ENCODE measurements at places on chromosomes 3 and 15. TPM values are rescaled to one million over a fixed set of nuclear protein-coding genes. Genes with fewer than 3 reads are reported as not detected.
A peak's percentile ranks its signal among the peaks of the same experiment; 100 is the strongest.

DNA sequence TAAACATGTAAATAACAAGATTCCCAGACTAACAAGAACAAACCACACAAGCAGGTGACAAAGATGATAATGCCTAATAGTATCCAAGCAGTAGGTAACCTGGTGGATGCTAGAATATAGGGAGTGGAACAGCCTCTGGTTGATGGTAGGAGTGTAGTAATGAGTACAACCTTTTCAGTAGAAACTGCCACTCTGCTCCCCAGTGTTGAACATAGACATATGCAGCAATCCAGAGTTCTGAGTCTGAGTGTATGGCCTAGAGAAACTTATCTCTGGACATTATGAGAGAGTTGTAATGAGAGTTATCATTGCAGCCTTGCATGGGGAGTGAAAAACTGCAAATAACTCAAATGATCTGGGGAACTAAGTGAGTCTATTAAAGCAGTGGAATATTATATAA lies 76.1 kb upstream of the ACAD9 start:
- H3K4me3 ChIP-seq, result no peak overlapping the region
- peaks cover 36% of the 10 kb centered on the region for H3K36me3 ChIP-seq
- no peak for DNase-seq
- no peaks in the 10 kb centered on the region for H3K27me3 ChIP-seq
- H3K27ac ChIP-seq, result no peak overlapping the region
- H3K4me1 ChIP-seq, result peaks cover 16% of the 10 kb centered on the region

The C3orf85 gene
- total RNA-seq, result not detected

- H3K4me1 ChIP-seq, result no peaks in the 10 kb centered on the region
- H3K27ac ChIP-seq, result no peak overlapping the region
- no peaks in the 10 kb centered on the region for H3K27me3 ChIP-seq
- H3K36me3 ChIP-seq, result no peaks in the 10 kb centered on the region
- no peak for DNase-seq
These were observed 87.3 kb upstream of the ROPN1 start for GRCh38 chr3:124078953-124079911.

DNA sequence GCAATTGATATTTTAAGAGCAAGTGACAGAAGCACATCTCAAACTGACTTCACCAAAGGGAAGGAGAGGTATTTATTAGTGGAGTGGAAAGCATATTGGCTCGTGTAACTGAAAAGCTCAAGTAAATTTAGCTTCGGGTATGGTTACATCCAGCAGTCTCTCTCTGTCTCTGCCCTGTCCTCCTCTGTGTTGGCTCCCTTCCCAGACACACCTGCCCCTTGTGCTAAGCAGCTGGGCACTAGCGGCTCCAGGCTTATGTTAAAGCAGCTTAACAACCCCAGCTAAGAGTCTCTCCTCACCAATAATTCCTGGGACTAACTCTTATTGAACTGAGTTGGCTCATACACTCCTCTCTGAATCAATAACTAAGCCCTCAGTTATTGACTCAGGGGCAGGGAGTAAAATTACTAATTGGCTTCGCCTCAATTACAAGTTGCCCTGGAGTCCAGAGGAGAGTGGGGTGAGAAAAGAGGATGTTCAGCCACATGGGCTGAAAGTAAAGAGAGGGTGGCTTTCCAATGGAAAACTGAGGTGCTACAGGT lies 12.8 kb upstream of the SH3BP5 start:
- no peaks in the 10 kb centered on the region for H3K36me3 ChIP-seq
- no peak for DNase-seq
- no peaks in the 10 kb centered on the region for H3K4me1 ChIP-seq

DNA sequence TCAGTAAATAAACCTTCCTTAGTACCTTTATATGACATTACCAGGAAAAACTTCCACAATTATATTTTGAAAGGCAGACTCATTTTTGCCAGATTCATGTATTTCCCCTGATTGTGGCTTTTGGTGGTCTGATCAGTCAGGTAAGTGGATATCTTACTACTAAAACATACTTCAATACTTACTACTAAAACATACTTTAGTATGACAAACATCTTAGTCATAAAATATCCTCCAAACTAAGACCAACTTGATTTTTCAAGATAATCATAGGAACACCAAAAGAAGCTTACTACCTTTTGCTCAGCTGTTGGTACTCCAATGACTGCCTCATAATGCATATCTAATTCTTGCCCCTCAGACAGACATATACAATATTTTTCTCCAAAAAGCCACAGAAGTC lies 9.3 kb downstream of the TJP1 start:
- no peaks in the 10 kb centered on the region for H3K27me3 ChIP-seq
- DNase-seq, result peak; percentile 33
- H3K4me3 ChIP-seq, result no peak overlapping the region
- peak overlapping the region; percentile 2 for H3K27ac ChIP-seq

DNA sequence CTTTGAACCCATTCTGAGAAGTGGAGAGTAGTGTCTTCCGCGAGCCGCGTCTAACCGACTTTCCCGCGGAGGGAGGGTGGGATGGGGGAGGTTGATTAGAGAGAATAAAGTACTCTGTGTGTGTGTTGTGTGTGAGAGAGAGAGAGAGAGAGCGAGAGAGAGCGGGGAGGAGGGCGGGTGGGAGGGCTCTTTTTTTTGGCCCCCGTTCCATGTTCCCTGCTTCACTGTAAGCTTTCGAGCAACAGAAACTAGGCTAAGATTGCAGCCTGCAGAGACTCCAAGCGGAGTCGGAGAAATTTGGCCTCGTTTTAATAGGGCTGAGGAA lies 1.6 kb upstream of the MEIS2 start:
- DNase-seq, result peak; percentile 74
- H3K27ac ChIP-seq, result peak overlapping the region; percentile 92
- H3K4me1 ChIP-seq, result peaks cover 3% of the 10 kb centered on the region

- H3K36me3 ChIP-seq, result no peaks in the 10 kb centered on the region
- no peak overlapping the region for H3K27ac ChIP-seq
- no peaks in the 10 kb centered on the region for H3K27me3 ChIP-seq
- peak overlapping the region; percentile 44 for H3K4me3 ChIP-seq
These were observed 60.2 kb downstream of the PIAS1 start for GRCh38 chr15:68114356-68114755.

DNA sequence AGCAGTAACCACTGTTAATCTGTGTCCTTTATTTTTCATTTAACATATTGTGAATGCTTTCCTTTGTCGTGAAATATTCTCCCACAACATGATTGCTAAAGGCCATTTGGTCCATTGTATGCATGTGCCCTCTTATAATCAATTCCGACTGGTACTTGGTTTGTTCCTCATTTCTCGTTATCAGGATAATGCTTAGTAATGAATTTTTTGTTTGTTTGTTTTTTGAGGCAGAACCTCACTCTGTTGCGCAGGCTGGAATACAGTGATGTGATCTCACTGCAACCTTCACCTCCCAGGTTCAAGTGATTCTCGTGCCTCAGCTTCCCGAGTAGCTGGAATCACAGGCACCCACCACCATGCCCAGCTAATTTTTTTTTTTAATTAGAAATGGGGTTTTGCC lies 22.0 kb downstream of the SPATA12 start:
- DNase-seq, result no peak
- H3K27ac ChIP-seq, result no peak overlapping the region
- no peaks in the 10 kb centered on the region for H3K27me3 ChIP-seq
- H3K36me3 ChIP-seq, result no peaks in the 10 kb centered on the region
- H3K4me1 ChIP-seq, result peaks cover 10% of the 10 kb centered on the region
- H3K4me3 ChIP-seq, result no peak overlapping the region

DNA sequence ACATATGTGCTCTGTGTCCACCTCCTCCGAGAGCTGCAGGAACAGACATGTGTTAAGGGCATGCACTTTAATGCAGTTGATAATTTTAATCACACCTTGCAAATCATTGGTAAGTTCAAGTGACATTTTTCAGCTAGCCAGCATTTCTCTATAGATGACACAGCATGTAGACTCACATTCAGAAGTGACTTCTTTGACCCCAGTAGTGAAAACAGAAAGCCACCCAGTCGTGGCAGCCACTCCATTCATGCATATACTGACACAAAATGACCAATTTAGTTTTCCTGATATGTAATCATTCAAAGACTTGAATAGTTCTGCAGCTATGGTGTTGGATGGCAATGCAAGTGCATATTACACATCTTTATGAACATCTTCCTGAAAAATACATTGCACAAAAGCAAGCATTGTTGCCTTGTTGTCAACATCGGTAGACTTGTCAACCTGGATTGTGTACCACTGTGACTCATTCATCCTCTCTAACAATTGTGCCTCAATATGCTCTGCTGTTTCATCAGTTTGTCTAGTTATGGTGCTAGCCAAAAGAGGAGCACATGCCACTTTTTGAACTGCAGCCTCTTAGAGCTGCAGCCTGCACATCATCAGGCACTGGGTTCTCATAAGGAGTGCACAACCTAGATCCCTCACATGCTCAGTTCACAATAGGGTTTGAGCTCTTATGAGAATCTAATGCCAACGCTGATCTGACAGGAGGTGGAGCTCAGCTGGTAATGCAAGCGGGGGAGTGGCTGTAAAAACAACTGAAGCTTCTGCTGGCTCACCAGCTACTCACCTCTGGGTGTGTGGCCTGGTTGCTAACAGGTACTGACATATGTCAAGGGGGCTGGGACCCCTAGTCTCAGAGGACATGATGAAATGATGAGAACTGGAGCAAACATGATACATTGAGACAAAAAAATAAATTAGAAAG lies 622.0 kb downstream of the PYDC2 start:
- no peaks in the 10 kb centered on the region for H3K36me3 ChIP-seq
- H3K27ac ChIP-seq, result no peak overlapping the region
- H3K4me1 ChIP-seq, result no peaks in the 10 kb centered on the region
- H3K27me3 ChIP-seq, result no peaks in the 10 kb centered on the region
- H3K4me3 ChIP-seq, result no peak overlapping the region

- DNase-seq, result no peak
- H3K27ac ChIP-seq, result no peak overlapping the region
- peaks cover 3% of the 10 kb centered on the region for H3K27me3 ChIP-seq
- no peak overlapping the region for H3K4me3 ChIP-seq
- no peaks in the 10 kb centered on the region for H3K36me3 ChIP-seq
- H3K4me1 ChIP-seq, result no peaks in the 10 kb centered on the region
These were observed 386.5 kb upstream of the ATP11B start for GRCh38 chr3:182406786-182407185.

DNA sequence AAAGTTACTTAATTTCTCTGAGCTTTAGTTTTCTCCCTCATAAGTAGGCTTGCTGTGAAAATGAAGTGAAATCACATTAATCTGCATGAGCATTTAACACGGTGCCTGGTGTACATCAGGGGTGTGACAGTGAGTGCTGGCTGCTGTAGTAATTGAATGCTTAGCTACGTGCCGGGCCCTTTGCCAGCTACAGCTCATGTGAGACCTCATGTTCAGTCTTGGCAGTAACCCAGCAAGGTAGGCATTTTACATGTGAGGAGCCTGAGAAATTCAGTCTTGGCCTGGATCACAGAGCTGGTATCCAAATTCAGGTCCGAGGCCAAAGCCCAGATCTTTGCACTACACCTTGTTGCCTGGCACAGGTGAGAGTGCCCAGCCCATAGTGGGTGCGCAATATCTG lies 9.1 kb downstream of the GHRL start:
- H3K36me3 ChIP-seq, result peaks cover 22% of the 10 kb centered on the region
- no peak for DNase-seq
- no peak overlapping the region for H3K4me3 ChIP-seq
- H3K4me1 ChIP-seq, result peaks cover 16% of the 10 kb centered on the region
- no peaks in the 10 kb centered on the region for H3K27me3 ChIP-seq

The NR2C2 gene
- total RNA-seq, result 38.7 TPM

- no peaks in the 10 kb centered on the region for H3K27me3 ChIP-seq
- peak; percentile 51 for DNase-seq
- peaks cover 60% of the 10 kb centered on the region for H3K4me1 ChIP-seq
- H3K36me3 ChIP-seq, result no peaks in the 10 kb centered on the region
- peak overlapping the region; percentile 57 for H3K27ac ChIP-seq
These were observed 73.8 kb downstream of the MYO1E start for GRCh38 chr15:59298854-59299250.

DNA sequence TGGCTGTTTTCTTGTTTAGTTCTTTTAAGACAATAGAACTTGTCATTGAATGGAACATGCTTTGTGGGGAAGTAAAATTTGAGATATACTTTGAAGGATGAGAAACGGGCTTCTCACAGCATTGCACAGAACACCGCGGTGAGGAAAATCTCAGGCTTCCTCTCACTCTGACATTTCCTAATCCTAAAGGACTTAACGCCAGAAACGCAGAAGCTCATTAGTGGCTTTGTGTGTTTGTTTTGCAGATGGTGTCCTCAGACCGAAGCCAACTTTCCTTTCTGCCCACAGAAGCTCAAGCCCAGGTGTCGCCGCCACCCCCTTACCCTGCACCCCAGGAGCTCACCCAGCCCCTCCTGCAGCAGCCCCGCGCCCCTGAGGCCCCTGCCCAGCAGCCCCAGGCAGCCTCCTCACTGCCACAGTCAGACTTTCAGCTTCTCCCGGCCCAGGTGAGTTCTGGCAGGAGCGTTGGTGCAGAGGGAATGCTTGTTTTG lies 78.9 kb upstream of the BLM start:
- no peaks in the 10 kb centered on the region for H3K27me3 ChIP-seq
- H3K36me3 ChIP-seq, result peaks cover 16% of the 10 kb centered on the region
- no peak for DNase-seq
- no peak overlapping the region for H3K4me3 ChIP-seq
- no peaks in the 10 kb centered on the region for H3K4me1 ChIP-seq
- H3K27ac ChIP-seq, result no peak overlapping the region

DNA sequence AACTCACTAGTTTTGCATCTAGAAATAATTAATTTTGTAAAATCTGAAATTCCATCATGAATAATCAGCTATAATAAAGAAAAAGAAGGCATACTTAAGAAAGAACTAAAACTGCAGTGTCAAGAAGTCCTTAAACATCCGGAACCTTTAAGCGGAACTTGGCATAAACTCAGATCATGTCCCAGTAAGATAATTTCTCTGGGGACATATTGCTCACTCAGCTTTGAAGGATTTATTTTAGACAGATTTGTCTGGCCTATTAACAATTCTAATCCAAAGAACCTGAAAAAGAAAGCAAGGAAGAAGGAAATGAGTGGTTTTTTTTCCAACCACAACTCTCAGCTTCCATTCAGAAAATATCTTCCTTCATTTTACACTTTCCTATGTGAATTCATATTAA lies 850.3 kb downstream of the ROBO1 start:
- H3K4me1 ChIP-seq, result peaks cover 5% of the 10 kb centered on the region
- no peaks in the 10 kb centered on the region for H3K36me3 ChIP-seq
- H3K4me3 ChIP-seq, result no peak overlapping the region
- no peak overlapping the region for H3K27ac ChIP-seq
- H3K27me3 ChIP-seq, result no peaks in the 10 kb centered on the region

DNA sequence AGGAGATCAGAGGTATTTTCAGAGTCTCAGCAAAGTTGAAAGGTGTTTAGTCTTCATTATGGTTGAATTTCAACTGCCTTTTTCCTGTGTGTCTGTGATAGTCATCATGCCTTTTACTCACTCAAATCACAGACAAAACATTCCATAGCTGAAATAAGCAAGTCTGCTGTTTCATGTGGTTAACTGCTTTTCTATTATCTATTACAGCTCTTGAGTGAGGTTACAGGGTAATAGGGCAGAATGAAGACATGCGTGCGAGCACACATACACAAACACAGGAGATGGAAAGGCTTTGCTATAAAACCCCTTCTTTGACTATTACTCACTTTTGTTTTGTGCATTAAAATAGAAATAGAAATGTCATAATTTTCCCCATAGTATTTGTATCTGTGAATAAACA lies 192.6 kb upstream of the RARB start:
- no peak overlapping the region for H3K4me3 ChIP-seq
- H3K27me3 ChIP-seq, result no peaks in the 10 kb centered on the region
- H3K36me3 ChIP-seq, result no peaks in the 10 kb centered on the region
- H3K27ac ChIP-seq, result peak overlapping the region; percentile 66
- DNase-seq, result peak; percentile 64

- H3K36me3 ChIP-seq, result no peaks in the 10 kb centered on the region
- no peak overlapping the region for H3K27ac ChIP-seq
- peak; percentile 67 for DNase-seq
- no peak overlapping the region for H3K4me3 ChIP-seq
- H3K27me3 ChIP-seq, result no peaks in the 10 kb centered on the region
- H3K4me1 ChIP-seq, result peaks cover 26% of the 10 kb centered on the region
These were observed 25.8 kb downstream of the LRTM1 start for GRCh38 chr3:54901906-54902685.

All from astrocyte (in vitro differentiated cells and primary cell).